ENCODE measurements at places on chromosomes 3 and 15.

- DNase-seq, result no peak
Observed at GRCh38 chr3:50737906-50738598, 63.3 kb downstream of the DOCK3 start.

- no peak for DNase-seq
Observed at GRCh38 chr15:68699881-68700454, 120.7 kb downstream of the ANP32A start.

- peak; percentile 88 for DNase-seq
Observed at GRCh38 chr3:194485881-194486539, 792 bp downstream of the ATP13A3 start.

- no peak for DNase-seq
Observed at GRCh38 chr3:71070497-71071463, 512.7 kb downstream of the FOXP1 start.

GRCh38 chr3:50583897-50584296, 14.6 kb downstream of the HEMK1 start:
- no peak for DNase-seq

DNA sequence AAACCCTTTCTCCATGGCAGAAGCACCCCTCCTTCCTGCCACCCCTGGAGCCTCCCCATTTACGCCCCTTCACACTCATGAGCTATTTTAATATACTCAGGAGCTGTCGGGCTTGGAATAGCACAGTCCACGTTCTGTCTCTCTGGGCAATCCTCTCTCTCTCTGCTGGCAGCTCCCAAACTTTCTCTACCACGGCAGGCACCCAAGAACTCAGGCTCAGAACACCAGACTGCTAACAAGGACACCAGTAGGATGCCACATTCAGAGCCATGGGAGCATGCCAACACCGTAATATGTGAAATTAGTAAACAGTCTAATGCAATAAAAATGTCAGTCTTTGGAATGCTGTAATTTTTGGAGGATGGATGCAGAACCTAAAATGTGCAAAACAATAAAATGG, 19.3 kb downstream of the TNFAIP8L3 start:
- no peak for DNase-seq

DNA sequence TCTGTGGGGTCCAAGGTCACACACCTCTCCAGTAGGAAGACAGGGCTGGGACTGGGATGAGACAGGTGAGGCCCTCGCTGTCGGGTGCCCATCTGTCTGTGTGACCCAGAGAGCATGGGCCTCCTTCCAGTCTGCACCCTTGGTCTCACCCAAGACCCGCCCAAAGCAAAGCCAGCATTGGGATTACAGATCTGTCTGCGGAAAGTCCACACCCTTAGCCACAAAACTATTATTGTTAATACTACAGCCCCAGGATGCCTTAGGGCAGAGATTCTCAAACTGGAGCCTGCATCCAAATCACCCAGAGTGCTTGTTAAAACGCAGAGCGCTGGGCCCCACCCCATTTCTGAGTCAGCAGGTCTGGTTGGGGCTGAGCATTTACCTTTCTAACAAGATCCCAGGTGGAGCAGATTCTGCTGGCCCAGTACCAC, 58.5 kb upstream of the ZNF148 start:
- DNase-seq, result no peak

GRCh38 chr3:39907981-39908380, 98.6 kb downstream of the MYRIP start:
- DNase-seq, result no peak

DNA sequence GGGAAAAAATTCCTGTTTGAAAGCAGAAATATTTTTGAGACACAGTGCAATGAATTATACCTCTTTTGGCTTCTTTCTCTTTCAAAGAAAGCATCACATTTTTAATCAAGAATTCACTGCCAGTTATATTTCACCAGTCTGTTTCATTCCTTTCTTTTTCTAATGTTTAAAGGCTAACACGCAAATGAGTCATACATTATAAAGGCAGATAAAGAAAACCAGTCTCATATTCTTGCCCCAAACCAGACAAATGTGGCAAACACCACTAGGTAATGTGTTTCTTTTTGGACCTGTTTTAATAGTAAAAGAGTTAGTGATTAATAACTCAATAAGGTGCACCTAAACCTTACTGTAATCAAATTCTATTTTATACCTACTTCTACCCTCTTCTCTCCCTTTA, 83.8 kb downstream of the PLOD2 start:
- no peak for DNase-seq

- no peak for DNase-seq
Observed at GRCh38 chr3:54376939-54377578, 254.7 kb downstream of the CACNA2D3 start.

DNA sequence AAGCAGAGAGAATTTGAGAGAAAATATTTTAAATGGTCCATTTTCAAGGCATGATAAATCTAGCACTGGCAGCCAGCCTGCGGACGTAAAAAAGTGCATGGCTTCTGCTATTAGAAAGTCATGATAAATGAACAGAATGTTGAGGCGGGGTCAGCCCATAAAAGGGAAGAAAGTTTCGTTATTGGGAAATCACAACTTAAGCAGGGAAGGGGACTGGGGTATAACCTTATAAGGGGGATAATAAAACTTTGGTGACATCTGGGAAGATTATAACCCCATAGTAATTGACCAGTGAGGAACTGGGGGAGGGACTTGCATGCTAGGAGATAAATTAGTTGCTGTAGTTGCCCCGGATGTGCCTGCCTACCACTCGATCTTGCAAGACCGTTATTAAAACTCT, 88.4 kb upstream of the PLSCR4 start:
- no peak for DNase-seq

DNA sequence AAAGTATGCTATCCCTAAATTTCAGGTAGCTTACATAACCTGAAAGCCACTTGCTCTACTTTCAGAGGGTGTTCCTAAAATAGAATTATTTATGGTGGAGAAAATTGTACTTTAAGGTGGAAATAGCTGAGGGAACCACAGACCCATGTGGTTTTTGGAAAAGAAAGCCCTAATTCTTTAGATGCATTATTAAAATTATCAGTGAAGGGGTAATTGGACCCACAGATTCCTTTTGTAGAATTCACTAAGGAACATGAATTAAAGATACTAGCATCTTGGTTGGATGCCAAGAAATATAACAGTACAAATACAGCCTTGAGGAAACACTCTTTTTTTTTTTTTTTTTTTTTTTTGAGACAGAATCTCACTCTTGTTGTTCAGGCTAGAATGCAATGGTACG, 37.8 kb downstream of the DPPA2 start:
- DNase-seq, result no peak

DNA sequence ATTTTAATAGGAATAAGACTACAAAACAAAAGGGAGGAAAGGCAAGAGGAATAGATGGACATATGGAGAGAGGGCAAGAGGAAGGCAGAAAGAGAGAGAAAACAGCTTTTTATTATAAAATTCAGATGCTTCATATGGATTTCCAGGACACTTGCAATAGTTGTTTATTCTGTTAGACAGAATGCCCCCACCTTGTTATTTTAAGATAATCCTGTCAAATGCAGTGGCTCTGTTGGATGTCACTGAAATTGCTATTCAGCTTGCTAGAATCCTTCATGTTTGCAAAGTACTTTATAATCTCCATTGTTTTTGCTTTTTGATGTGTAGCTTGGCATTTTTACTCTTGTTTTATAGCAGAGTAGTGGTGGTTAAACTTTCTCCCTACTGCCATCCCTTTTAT, 432.4 kb upstream of the AZI2 start:
- DNase-seq, result no peak

- DNase-seq, result no peak
Observed at GRCh38 chr3:197434830-197435229, 120.9 kb downstream of the BDH1 start.

DNA sequence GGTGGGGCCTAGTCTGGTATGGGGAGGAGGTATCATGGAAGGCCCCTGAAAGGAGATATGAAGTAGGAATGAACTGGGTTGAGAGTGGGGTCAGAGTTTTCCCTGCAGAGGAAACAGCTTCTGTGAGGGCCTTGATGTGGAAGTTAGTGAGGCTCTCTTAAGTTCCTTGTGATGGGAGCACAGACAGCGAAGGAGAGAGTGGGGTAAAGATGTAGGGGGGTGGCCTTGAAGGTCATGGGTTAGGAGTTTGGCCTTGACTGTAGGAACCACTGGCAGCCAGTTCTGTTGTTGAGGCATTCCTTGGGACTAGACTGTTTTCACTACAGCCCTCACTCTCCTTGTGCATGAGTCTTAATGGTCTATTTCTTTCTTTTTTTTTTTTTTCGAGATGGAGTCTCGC, 77.8 kb upstream of the NMNAT3 start:
- no peak for DNase-seq

DNA sequence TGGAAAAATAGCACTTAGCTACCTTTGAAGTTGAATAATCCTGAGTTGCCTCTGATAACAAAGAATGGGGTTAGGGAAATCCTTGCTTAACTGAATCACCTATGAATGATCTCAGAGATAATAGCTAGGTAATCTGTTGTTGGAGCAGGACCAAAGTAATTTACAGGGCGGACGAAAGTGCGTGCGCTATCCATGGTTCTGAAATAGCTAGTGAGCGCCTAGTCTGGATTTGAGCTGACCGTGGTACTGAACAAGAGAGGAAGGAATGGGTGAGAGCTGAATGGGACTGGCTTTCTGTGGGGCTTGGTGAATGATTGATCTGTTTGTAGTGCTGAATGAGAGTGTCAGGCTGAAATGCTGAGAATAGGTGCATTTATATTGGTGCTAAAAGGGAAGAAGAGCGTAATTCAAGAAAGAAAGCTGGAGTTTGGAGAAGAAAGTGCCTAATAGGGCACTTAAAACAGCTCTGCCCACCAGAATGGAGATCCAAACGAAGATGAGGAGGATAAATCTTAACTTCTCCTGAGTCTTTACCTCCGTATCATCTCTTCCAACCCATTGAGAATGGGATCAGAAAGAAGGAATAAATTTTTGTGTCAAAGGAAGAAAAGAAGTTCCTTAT, 10.1 kb downstream of the SCN10A start:
- no peak for DNase-seq

DNA sequence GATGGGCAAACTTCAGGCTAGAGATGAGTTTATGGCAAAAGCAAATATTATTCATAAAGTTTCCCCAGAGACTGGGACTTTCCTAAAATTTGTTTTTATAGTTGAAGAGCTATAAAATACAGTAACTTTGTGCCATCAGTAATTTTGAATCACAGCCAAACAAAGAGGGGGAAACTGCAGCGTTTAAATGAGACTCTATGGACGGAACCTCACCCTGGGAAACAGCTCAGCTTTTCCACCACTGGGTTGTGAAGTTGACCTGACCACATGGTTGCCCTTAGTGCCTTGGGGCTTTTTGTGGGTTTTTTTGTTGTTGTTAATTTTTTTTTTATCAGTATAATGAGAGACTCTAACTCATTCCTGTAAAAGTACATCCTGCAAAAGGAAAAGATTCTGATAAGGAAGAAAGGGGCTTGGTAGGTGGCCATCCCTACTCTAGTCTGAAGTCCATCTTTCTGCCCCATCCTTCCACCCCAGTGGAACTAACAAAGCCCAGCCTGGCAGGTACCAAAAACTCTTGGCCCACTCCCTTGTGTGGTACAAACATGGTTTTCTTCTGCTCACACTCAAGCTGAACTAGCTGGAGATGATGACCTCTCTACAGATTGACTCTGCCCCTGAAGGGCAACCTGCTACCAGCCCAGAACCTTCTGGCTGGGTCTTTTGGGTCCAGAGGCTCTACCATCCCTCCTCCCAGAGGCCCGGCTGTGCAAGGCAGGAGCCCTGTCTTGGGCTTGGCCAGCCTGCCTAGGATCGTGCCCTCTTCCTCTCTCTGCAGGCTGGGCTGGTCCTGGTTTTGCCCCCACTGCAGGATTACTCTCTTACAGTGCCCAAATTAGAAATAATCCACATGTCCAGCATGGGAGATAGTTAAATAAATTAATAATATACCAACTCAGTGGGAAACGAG, 41.2 kb downstream of the RLBP1 start:
- no peak for DNase-seq

DNA sequence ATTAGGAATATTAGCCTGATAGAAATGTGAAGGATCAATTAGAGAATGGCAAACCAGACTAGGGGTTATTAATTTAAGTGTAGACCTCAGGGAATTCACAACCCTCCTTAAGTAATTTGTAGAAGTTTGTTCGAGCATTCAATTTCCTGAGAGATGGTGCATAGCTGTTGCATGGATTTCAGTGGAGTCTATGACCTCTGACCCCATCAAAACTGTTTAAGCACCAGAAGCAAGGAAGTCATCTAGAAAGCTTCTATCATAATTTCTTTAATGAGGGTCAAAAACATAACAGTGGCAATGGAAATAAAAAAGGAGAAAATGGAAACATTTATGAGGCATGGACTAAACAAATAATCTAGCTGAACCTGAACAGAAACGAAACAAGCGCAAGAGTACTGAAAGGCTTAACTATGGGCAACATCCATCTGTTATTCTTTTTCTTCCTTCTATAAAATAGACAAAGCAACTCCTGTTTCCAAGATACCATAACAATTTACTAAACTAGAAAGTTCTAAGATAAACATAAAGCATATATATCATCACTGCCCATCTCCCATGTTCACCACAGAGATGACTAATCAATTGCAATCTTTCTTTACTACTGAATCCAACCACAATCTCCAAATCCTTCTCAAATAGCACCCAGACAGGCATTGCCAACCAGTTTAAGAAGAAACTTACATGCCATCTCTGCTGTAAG, 151.4 kb downstream of the THRB start:
- DNase-seq, result no peak

- DNase-seq, result no peak
Observed at GRCh38 chr15:95024351-95024750, 793.0 kb downstream of the MCTP2 start.

DNA sequence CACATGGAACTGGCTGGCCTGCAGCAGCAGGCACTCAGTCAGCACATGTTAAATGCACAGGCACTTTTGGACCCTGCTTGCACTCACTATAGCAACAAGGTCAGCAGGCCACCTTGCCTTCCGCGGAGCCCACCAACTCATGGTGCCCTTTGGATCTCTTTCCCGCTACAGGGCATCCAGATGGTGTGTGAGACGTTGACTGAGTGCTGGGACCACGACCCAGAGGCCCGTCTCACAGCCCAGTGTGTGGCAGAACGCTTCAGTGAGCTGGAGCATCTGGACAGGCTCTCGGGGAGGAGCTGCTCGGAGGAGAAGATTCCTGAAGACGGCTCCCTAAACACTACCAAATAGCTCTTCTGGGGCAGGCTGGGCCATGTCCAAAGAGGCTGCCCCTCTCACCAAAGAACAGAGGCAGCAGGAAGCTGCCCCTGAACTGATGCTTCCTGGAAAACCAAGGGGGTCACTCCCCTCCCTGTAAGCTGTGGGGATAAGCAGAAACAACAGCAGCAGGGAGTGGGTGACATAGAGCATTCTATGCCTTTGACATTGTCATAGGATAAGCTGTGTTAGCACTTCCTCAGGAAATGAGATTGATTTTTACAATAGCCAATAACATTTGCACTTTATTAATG, 85.0 kb downstream of the TGFBR2 start:
- DNase-seq, result no peak

- DNase-seq, result no peak
Observed at GRCh38 chr15:23753248-23753647, 66.1 kb upstream of the NDN start.

DNA sequence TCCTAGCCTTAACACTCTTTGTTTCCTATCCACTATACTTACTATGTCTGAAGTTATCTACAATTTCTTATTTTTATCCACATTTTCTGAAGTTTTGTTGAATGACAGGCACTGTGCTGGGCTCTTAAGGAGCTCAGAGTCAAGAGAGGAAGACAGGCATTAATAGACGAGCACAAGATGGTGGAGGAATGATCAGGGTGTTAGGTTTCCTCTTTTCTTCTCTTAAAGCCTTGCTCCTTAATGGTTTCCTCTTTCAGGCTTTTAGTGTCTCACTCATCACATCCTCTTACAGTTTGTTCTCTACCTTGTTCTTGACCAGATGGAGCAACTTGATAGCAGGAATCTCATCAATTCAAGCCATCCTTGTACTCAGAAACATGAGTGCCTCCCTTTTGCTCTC, 52.9 kb upstream of the BCL6 start:
- no peak for DNase-seq
